ENCODE measurements at places on chromosomes 1 and 21.

DNA sequence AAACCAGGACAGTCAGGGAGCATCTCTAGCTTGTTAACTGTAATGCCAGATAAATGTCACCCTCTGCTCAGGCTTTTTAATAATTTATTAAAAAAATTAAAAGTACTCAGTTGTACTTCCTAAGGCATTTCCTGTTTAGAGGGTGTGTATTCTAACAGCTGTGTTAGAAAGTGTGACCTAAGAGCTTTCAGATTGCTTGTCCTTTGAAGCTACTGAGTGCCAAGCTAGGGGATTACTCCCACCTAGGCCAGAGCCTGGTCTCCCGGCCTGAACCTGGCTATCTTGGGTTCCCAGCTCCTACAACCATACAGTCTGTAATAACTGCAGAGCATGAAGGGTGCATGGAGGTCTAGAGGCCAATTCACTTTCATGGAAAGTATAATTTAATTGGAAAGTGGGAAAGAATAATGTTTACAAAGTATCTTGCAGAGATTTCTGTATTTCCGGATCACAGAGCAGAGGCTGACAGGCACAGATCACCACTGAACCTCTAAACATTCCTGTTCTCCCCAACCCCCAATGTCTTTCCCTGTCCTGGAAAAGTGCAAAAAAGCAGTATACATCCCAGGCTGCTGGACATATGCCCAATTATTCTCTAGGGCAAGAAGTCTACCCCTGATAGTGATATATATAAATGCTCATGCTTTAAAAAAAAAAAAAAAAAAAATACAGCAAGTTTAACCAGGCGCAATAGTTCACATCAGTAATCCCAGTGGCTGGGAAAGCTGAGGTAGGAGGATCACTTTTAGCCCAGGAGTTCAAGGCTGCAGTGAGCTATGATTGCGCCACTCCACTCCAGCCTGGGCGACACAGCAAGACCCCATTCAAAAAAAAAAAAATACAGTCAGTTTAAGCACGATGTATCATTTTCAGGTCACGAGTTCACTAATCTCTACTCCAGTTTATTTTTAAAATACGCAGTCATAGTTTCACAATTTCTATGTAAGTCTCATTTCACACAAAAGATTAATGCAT lies 36.7 kb upstream of the RAP1A start:
- DNase-seq: no peak

DNA sequence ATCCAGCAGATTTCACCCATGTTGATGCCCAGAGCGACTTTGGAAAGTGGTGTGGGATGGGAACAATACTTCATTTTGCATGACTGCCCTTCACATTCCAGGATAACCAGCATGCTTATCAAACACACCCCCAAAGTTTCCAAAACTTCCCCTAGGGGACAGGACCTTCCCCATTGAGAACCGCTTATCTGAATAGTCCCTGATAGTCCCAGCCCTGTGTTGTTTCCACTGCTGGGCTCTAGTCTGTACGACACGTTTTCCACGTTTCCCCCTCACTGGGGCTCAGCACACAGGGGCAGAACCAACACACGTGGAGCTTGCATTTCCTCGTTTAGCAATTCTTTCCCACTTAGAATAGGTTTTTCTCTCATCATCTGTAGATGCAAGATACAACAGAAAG lies 61.0 kb downstream of the BACE2 start:
- no peak for DNase-seq

DNA sequence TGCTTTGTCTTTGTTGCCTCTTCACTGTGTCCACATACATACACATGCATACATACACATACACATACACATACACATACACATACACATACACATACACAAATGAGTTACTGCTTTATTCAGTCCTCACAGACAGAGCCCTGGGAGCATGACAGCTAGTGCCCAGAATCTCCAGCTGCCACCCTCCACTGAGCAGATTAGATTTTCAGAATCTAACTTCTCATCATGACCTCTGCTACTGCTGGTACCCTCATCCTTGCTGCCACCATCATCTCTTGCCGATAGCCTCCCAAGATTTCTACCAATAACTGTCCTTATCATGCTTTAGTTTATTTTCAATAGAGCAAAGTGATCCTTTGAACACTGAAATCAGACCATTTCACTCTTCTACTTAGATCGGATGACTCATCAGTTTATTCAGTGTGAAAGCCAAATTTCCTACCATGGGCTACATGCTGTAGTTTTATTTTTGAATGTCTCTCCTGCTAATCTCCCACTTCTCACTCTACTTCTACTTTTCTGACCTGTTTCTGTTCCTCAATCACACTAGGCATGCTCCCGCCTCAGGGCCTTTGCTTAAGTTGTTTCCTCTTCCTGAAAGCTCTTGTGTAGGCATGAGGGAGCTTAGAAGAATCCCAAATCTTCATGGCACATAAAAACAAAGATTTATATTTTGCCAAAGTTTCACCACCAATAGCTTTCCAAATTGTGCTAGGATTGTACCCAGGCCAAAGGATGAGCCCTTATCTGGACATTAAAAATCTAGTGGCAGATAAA lies 43.0 kb downstream of the ATP6V1G3 start:
- peak; percentile 87 for DNase-seq

DNA sequence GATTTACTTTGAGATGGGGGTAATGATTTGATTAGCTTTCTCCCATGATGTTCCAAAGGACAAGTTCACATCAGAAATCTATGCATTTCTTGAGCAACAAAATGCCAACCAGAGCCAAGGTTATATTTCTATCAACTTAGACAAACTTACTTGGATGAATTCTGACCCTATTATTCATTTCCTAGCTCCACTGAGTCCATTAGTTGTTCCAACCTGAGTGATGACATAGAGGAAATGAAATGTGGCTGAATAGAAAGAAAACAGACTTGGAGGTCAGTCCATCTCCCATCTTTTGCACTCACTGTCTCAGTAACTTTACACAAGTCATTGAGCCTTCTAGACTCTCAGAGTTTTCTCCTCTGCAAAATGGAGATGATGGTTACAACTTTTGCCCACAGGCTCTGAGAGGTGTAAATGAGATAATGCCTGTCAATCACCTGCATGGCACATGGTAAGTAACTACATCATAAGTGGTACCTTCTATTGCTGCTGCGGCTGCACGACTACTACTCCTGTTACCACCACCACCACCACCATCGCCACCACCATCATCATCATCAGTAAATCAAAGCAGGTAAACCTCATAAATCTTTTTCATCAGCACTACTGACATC lies 98.2 kb downstream of the PTPN14 start:
- no peak for DNase-seq

GRCh38 chr1:19684677-19685076 lies 20.0 kb downstream of the HTR6 start:
- no peak for DNase-seq

- DNase-seq: no peak
Observed at GRCh38 chr1:234400773-234401172, 27.5 kb downstream of the COA6 start.

- DNase-seq: no peak
Observed at GRCh38 chr1:233237647-233238046, 57.9 kb downstream of the PCNX2 start.

DNA sequence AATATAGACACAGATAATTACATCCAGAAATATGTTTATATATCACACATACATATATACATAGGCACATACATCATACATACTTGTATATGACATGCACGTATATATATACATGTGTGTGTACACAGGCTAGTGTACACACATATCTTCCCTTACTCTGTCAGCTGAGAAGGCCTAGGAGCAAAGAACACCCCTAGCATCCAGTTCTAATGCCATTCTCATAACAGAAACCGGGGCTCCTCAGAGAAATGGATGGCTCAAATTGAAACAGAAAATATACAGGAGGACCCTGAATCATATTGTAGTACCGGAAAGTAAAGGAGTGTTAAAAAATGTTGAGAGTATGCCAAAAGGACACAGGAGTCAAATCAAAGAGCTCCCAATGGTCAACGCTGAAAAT lies 19.7 kb upstream of the HYI start:
- DNase-seq: no peak

- peak; percentile 20 for DNase-seq
Observed at GRCh38 chr1:234473118-234473517, 5.9 kb downstream of the TARBP1 start.

- DNase-seq: no peak
Observed at GRCh38 chr1:223421025-223421424, 27.8 kb downstream of the CCDC185 start.

GRCh38 chr1:153615406-153615805 lies 719 bp downstream of the S100A14 start:
- DNase-seq: no peak

GRCh38 chr1:230165536-230165935 lies 98.5 kb downstream of the GALNT2 start:
- DNase-seq: no peak

GRCh38 chr1:167483790-167484189 lies 34.5 kb downstream of the CD247 start:
- DNase-seq: no peak
